T-cell (primary cell): ENCODE measurements at places on chromosomes 2 and 18.

- no peak for DNase-seq
Observed at GRCh38 chr2:232588680-232589585, 38.4 kb downstream of the EIF4E2 start.

DNA sequence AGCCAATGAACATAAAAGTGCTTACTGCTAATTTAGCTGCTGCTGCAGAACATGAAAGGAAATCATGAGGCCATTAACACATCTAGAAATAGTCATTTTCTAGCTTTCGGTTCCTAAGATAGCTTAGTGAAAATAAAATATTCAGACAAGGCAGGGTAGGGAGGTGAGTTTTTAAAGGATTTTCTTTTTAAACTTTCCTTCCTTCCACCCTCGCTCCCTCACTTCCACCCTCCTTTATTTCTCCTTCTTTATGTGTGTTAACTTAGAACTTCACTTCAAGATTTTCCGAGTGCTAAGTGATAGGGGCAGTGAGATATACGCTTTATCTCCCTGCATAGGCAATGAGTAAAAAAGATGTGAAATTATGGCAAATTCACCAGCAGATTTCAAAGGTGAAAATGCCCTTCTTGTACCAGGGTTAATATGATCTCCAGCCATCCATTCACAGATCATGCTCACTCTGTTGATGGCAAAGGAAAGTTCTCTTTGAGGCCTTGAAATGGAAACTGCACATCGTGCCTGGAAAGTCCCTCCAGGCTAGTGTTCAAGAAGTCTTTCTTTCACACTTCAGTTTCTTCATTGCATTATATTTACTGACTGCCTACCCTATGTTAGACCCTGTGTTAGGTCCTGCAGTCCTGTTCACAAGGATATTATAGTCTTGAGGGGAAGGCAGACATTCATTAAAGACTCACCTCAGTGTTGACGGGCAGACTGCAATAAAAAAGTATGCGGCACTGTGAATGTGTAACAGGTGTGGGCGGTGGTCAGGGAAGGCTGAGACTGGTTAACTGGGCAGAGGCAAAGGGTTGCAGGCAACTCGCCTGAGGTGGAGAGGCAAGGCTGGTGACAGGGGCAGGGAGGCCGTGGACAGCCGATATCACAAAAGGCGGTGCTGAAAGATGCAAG lies 200.8 kb downstream of the PLCL1 start:
- no peak for DNase-seq

DNA sequence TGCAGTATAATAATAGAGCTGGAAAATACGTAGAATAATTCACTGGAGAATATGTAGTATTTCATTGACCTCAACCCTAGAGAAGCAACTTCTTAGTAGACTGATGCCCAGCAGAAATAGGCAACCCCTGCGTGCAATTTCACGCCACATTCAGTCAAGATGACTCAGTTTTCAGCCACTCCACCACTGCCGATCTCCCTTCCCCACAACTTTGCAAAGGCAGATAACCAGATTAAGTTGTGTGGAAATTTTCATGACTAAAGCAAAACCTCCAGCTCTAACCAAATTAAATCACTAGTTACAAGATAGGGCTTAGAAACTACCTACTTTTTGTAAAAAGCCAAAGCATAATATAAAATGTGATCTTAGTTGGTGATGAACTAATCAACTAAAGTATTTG lies 63.3 kb upstream of the STK17B start:
- DNase-seq = peak; percentile 8

GRCh38 chr2:231260442-231261208 lies 62.2 kb downstream of the ARMC9 start:
- no peak for DNase-seq

DNA sequence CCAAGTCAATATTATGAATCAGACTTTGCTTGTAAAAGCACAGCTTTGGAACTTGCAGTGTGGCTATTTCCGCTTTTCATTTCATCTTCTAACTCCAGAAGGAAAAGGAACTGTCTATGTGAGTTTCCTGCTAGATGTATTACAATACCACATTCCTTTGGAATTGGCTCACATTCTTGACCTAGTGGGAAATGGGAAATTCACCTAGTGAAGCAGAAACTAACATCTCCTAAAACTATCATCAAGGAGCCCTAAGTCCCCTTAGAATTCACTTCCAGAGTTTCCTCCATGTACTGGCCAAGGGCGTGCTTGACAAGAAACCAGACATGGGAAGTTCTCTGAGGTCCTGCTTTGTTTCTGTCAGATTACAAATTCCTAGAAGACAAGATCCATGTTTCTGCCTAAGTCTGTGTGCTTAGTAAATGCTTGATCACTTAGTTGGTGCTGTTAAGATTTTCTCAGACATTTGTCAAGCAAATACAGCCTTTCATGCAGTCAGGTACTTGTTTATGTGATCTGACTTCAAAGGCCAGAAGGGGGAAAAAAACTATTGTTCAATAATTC lies 275.7 kb upstream of the FN1 start:
- DNase-seq = no peak

DNA sequence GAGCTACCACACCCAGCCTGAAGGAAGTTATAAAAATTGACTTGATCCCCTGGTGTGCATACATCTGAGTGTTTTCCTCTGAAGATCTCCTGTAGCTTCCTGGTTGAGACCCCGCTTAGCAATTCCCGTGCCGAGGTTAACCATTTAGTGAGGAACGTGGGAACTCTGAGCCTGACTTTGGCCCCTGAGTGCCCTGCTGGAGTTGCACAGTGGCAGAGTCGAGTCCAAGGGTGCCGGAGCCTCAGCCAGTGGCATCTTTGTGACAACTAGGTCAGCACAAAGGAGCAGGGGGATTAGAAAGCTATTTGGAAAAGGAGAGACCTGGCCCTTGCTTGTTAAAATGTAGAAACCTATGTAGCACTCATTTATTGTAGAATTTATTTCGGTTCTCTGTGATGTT lies 561.2 kb upstream of the SALL3 start:
- DNase-seq = no peak

DNA sequence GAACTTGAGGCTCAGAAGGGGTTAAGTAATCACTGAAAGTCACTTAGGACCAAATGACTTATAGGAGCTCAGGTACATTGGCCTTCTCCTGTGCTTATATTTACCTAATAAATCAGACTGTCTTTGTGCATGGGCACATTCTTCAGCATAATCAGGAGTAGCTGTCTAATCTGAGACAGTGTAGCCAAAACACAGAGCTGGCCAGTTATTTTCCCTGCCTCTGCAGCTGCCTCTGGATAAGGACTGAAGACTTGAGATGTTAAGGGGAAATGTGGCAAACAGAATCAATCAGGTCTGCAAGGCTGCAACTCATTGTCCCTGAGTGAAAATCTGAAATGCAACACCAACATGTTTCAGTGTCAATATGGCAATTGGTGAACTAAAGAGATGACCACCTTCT lies 1.5 kb downstream of the FSHR start:
- DNase-seq = no peak

- DNase-seq = no peak
Observed at GRCh38 chr2:100193291-100193710, 50.9 kb upstream of the AFF3 start.

GRCh38 chr2:68237976-68238580 lies 14.3 kb downstream of the PPP3R1 start:
- DNase-seq = no peak

DNA sequence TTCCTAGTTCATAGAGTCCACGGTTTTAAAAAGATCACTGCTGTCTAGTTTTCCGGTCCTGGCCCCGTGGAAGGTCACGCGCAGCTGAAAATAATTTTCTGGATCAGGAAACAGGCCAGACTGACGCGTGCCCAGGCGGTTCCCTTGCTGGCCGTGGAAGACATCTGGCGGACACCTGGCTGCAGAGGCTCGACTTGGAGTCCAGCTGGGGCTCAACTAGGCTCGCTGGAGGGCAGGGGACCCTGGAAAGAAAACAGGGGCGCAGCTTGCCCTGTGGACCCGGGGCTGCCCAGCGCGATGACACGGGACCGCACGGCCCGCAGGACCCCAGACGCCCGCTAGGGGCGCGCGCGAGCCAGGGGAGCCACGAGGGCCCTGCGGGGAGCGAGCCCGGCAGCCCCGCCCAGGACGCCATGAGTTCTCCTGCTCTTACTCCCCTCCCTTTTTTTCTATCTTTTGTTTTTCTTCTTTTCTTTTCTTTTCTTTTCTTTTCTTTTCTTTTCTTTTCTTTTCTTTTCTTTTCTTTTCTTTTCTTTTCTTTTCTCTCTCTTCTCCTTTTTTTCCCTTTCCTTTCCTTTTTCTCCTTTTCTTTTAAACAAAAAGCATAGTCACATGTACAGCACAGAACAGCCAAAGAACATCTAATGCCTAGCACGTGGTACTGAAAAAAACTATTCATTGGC lies 43.2 kb upstream of the UBE2F start:
- peak; percentile 81 for DNase-seq

DNA sequence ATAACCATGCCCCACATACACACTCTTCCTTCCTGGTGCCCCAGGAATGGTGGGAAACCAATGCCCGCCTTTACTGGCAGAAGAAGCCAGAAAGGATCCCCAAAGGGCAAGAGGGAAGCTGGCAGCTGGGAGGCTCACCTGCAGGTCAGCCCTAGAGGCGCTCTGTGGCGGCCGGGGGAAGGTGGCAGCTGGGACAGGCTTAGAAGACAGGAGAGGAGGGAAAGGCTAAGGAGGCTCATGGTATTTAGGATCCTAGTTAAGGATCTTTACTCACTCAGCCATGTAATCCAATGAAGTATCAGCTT lies 23.8 kb downstream of the ADRA2B start:
- DNase-seq = no peak

- DNase-seq = no peak
Observed at GRCh38 chr18:22224339-22224738, 55.0 kb downstream of the GATA6 start.

DNA sequence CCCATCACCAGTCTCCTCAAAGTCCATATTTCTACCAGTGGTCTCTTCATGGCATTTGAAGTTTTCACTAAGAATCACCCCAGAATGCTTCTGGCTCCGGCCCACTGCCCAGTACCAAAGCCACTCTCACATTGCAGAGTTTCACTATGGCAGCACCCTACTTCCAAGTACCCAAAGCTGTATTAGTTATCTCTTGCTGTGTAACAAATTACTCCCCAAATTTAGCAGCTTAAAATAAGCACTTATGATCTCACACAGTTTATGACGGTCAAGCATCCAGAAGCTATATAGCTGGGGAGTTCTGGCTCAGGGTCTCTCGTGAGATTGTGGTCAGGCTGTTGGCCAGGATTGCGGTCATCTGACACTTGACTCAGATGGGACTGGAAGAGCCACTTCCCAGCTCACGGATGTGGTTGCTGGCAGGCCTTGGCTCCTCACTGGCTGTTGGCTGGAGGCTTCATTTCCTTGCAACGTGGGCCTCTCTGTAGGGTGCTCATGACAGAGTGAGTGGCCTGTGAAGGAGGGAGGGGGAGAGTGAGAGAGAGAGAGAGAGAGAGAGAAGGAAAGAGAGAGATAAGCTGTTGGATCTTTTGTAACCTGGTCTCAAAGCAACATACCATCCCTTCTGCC lies 189.5 kb downstream of the CTIF start:
- DNase-seq = no peak

DNA sequence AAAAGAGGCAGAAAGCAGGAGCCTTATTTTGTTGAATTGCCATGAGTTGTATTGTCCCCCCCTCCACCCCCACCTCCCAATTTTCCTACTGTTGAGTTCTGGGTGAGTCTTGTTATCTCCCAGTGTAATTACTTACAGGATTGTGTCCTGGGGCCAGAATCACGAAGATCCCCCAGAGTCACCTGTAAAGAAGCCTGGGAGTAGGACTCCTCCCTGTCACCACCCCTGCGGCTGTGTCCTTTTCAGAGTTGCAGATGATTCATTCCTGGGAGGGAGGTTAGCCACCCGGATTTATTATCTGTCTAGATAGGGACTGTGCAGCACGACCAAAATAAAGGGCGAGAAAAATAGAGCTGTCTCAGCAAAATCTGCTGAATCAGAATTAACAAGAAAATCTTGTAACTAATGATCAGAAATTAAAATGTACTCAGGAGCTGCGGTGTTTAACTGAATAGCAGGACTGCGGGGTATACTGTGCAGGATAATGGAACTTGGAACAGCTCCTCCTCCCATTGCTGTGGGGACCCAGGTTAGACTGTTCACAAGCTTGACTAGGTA lies 81.7 kb upstream of the CAPN13 start:
- no peak for DNase-seq

GRCh38 chr2:54000524-54000923 lies 29.7 kb upstream of the PSME4 start:
- no peak for DNase-seq

GRCh38 chr2:81598453-81598852 lies 1293.9 kb upstream of the LRRTM1 start:
- DNase-seq = no peak

DNA sequence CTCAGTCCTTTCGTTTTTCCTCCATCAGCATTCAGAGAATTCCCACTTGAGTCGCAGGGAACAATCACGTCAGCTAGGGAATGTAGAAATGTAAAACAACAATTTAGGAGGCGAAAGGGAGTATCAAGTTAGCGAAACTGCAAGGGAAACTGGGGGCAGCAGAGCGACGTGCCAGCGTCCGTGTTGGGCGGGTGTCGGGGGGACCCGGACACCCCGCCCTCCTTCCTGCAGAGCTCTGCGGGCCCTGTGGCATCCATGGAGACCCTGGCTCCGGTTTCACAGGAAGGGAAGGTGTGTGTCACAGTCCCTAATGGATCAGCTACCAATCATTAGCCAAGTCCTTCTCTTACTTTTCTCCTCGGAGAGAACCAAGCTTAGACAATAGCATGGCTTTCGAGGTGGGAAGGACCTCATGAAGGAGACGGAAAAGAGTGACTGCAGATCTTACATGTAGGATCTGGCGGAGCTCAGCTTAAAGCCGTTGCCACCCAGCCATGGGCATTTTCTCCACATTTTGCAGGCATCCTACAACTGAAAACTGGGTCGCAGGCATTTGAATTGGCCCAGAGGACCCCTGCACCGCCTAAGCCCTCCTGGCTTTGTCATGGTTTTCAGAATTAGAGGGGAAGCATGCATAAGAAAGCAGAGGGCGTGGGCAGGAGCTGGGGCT lies 33.7 kb downstream of the SOX11 start:
- DNase-seq = no peak

DNA sequence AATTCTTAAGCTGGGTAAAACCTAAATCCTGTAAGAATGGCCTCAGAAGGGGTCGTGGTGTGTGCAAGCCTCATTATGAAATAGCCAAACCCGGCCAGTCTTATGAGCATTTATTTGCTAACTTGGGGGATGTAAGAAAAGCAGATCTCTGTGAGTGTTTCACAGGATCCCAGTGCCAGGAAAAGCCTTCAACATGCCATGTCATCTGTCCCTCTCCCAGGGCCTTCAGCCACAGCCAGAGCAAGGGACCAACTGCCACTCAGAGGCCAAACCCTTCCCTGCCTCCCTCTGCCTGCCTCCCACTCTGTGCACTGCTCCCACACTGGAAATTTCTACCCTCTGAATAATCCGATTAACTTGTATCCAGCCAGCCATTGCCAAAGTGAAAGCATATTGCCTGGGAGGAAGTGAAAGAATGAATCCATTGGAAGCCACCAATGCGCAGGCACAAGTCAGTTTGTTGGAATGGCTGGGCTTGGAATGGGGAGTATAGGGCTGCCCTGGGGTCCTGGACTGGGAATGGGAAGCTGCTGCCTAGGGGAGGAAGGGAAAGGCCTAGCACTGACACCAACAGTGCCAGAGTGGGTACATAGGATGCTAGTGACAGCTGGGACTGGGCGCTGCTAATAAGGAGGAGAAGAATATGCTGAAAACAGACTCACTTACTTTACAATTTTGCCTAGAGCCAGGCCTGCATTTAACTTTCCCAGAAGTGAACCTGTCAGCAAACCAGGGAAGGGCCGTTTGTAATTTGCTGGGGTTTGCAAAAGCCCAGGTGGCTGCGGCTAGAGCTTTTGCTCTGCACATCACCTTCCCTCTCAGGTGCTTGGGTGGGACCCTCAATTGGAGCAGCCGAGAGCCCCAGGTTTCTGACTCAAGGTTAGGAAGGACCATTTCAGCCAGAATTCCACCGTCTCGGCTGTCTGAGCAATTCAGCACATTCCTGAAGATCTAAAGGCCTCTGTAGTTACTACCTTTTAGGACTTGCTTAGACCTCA lies 146.6 kb upstream of the NCK2 start:
- DNase-seq = no peak
